CD8-positive, alpha-beta T cell (primary cell): ENCODE measurements at places on chromosomes 3 and 15.

- no peak for DNase-seq
Measured at GRCh38 chr15:48565560-48566482, 79.7 kb downstream of the FBN1 start.

DNA sequence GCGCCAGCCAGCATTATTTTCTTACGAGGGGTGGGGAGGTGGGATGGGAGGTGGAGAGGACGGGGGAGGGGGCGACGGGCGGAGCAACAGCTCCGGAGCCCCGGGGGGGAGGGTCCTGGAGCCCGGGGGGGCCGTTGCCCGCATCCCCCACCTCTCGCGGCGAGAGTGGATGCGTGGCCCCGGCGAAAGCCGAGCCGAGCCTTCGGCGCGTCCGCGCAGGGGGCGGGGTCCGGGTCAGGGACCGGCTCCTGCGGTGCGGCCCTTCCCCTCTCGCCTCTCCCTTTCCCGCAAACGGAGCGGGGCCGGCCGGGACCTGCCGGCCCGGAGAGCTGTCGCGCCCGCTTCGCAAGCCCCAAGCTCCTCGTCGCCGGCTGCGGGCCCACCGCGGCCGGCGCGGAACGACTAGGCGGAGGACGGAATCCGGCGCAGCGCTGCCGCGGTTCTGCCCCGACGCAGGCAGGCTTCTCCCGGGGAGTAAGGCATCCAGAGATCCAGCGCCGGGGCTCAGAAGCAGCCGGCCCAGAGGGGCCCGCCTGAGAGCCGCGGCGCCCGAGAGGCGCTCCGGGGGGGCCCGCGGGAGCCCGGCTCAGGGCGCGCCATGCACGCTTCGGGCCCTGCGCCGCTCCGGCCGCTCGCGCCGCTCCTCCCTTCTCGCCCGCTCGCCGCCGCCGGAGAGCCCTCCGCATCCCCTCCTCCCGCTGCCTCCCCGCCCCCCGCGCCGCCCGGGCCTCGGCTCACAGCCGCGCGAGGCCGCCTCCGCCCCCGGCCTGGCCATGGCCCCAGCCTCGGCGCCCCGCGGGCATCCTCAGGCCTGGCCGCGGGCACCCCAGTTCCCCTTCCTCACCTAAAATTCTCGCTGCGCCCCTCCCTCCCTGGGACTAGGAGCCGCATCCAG is 459 bp upstream of the ADCY5 start:
- DNase-seq = no peak

- no peak for DNase-seq
Measured at GRCh38 chr15:33581032-33581431, 270.3 kb downstream of the RYR3 start.

DNA sequence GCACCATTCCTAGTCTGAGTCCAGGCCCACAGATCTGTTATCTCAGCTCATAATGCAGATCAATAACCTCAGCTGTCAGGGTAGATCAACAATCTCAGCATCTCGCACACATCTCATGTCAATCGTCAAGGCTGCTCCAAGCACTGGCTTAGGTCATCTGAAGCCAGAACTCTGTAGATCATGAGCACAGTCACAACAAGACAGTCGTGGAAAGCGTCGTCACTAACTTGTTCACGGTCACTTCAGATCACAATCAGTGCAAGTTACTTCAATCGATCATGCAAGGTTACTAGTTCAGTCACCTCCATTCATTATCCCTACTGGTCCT is 71.8 kb downstream of the RBPMS2 start:
- DNase-seq = no peak

DNA sequence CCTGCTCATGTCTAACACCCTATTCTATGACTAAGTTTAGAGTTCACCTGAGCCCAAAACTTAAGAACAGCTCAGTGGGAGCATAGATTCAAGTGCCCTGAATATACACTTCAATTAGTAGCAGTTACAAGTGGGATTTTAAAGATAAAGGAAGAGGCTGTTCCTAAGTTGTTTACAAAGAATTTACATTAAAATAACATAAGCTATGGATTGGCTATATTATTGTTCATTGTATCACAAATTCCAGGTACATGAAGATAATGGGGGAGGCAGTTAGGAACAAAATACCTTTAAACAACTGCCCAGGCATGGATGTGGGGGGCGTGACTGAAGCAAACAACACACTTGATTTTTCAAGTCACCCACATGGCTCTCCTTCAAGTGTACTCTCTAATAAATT is 52.7 kb downstream of the ROPN1B start:
- DNase-seq = no peak

DNA sequence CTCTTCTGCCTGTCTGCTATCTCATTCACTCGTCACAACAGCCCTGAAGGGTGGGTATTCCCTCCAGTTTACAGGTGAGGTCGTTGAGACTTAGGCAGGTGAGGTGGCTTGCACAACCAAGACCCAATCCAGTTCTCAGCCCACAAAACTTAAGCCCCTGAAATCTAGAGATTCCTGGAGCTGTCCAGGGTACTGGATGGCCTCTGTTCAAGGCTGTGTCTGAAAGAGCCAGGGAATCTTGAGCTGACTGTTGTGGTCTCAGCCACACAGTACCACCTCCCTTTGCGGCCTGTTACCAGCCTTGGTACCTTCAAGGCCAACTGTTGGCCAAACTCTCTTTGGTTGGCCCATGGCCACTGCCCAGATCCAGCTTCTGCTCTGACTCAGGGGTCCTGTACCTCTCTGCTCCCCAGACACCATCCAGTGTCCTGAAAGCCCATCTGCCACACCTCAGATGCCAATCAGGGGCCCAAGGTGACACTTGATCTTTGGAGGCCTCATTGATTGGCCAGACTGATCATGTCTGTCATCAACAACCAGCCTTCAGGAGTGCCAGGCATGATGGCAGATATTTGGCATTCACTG is 10.9 kb upstream of the FAM107A start:
- no peak for DNase-seq

DNA sequence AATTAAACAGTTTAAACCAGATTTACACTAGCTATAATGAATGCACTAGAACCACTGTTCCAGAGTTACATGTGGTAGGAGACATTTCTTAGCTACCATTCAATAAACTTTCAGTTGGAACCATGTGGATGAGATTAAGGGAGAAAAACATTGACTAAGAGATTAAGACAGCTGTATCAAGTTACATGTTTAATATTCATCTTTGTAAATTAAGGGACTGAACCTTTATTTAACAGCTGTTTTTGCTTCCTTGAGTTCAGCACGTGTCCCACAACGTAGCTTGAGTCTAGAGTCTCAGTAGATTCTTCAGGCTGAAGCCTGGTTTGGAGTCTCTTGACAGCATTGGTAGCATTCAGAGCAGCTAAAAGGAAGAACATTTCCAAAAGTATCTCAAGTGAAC is 27.2 kb upstream of the CFAP44 start:
- DNase-seq = no peak

GRCh38 chr3:184500344-184500923 is 61.2 kb upstream of the EPHB3 start:
- no peak for DNase-seq

GRCh38 chr15:90188914-90189748 is 12.0 kb upstream of the SEMA4B start:
- no peak for DNase-seq

- DNase-seq = peak; percentile 36
Measured at GRCh38 chr15:40115670-40116093, 7.0 kb upstream of the BMF start.

DNA sequence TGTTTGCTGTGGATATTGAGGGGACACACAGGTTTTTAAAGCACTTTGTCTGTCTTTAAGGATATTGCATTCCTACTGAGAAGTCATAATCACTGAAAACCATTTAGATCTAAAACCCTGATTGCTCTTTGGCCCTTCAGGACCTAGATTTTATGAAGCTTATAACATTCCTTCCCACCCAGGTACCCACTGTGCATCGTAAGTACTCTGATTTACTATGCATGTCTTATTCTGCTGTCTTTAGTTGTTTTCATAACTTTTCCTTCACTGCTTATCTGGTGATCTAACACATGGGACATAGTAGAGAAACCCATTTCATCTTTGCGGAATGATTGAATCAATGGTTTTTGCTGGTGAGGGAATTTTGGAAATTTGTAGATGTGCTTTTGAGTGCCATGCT is 247.0 kb upstream of the RARB start:
- DNase-seq = no peak

GRCh38 chr3:140199743-140200142 is 264.8 kb downstream of the CLSTN2 start:
- DNase-seq = no peak
